ENCODE measurements at places on chromosomes 16 and 17.

- DNase-seq = no peak
These were observed 48.3 kb upstream of the BAHCC1 start for GRCh38 chr17:81346908-81347349.

- no peak for DNase-seq
These were observed 24.5 kb downstream of the RNF135 start for GRCh38 chr17:30995347-30995746.

DNA sequence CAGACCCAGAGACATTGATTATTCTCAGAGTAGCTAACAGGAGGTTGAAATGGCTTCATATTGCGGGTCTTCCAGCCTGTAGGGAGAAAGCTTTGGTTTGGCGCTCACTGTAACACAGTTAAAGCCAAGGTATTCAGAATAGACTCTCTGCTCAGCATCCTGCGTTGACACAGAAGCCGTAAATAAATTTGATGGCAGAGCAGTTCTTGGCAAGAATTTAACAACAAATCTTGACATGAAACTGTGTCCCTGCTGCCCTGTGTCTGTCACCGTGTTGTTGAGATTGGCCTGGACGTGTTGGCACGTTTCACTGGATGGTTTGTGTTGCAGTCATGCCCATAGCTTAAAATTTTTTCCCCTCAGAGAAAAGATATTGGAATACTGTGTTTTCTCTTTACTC lies 359.6 kb downstream of the SNX29 start:
- DNase-seq = no peak

GRCh38 chr16:65414284-65414984 lies 292.6 kb upstream of the CDH11 start:
- DNase-seq = no peak

GRCh38 chr17:64964796-64965195 lies 45.5 kb upstream of the LRRC37A3 start:
- no peak for DNase-seq

DNA sequence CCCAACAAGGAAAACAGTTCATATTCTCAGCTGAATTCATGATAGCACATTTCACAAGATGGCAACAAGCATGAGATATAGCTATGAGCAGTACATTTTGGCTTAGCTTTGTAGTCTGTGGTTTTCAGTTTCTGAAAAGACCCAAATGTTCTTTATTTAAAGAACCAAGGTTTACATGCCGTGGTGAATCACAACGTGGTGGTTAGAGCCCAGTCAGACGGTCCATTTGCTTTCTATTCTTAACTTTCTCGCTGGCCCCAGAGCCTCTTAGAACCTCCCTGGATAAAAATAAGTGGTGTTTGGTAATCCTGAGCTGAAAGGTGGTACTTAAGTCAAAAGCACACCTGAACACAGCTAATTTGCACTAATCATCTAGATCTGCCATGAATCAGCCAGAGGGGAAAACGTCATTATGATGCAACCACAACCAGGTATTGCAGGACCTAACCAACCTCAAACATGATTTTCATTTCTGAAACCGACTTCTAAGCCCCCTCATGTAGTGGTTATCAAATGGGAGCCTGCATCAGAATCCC lies 18.6 kb upstream of the HAPSTR1 start:
- DNase-seq = no peak

DNA sequence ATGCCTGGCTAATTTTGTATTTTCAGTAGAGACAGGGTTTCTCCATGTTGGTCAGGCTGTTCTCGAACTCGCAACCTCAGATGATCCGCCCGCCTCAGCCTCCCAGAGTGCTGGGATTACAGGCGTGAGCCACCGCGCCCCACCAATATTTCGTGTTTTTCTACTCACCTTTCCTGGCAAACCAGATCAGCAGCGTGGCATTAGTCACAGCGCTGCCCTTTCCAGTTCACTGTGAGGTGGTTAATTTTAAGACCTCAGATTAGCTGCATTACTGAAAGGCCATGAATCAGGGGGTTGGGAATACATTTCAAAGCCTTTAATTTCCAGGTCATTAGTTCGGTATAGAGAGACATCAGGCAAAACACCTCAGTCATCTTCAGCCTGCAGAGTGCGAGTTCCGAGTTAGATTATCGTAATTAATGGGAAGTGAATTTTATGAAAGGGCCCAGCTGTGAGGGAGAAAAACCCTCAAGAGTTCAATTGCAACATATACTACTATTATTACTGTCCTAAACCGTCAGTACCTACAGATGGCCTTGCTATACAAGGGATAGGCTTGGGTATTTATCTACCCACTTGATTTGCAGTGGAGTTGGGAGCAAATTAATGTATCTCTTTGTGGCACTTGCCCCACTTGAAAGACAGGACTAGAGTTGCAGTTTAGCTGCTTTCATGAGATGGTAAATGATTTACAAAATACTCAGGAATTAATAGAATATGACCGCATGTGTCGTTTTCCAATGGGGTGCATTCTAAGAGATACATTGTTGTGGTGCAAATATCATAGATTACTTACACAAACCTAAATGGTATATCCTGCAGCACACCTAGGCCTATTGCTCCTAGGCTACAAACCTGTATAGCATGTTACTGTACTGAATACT lies 2.1 kb upstream of the USP32 start:
- DNase-seq = no peak

GRCh38 chr17:42101513-42102292 lies 3.4 kb upstream of the ZNF385C start:
- DNase-seq = no peak

DNA sequence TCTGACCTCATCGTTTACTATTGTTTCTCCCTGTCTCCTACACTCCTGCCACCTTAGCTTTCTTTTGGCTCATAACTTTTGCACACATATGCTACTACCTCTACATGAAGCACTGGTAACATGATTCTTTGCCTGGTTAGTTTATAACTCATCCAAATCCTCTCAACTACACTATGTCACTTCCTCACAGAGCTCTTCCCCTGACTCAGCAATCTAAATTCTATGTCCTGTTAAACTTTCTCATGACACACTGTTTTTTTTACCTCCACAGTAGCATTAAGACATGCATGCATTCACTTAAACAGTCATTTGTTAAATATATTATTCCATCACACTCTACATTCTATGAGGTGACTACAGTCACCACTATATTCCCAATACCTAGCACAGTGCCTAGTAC lies 19.7 kb downstream of the APPBP2 start:
- no peak for DNase-seq

DNA sequence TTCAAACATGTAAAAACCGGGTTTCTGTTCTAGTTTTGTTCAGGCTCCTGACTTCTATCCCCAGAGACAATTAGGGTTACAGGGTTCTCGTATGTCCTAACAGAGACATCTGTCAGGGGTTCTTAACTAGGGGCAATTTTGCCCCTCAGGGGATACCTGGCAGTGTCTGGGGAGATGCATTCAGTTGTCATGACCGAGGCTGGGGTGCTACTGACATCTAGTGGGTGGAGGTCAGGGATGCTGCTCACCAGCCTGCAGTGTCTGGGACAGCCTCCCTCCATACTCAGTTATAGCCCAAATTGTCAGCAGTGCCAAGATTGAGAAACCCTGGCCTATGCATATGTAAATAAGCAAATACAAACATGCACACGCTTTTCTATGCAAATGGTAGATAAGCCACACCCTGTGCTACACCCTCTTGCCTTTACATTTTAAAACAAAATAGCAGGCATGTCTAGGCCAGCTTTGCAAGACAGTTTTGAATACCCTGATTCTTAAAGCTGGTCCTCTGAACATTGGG lies 37.4 kb downstream of the CLEC16A start:
- no peak for DNase-seq

DNA sequence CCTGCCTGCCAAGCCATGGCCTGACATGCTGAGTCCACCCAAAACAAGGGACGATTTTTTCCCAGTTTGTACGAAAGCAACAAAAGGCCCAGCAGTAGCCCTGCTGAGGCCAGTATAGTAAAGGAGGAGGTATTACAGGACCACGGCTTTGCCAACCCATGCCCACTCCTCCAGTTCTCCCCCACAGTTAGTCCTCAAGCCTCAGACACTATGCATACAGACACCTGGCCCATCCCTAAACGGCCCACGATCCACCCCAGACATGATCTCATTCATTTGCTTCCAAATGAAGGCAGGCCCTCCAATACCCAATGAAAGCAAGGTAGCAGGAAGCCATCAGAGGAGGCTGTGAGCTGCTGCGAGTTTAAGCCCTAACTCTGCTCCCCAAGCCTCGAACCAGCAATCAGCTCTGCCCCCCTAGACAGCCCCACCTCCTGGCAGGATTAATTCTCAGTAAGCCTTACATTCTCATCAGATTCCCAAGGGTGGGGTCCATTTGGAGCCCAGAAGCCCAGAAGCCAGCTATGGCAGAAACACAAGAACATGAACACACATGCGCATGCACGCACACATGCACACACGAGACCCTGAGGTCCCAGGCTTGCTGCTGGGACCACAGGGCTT lies 4.9 kb downstream of the HDAC5 start:
- no peak for DNase-seq

DNA sequence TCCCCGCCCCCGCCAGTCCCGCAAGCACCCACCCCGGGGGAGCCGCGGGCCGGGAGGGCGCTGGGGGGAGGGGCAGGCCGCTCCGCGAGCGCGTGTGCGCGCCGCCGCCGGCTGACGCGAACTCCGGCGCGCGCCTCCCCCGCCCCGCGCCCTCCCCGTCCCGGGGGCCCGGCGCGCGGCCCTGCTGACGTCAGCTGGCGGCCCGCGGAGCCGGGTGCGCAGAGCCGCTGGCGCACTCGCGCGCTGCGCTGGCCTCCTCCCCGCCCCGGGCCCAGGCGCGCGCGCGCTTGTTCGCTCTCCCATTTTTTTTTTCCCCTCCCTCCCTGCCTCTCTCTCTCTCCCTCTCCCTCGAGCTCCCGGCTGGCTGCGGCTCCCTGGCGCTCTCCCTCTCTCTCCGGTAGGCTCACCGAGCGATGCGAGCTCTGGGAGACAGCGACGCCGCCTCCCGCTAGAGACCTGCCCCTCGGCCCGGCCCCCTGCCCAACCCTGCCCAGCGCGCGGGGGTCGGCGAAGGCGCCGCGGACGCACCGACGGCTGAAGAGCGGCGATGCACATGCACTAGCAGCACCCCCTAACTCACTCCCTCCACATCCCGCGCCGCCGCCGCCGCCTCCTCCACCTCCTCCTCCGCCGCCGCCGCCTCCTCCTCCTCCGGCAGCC lies at the start of gene GNAO1:
Gene GNAO1 (plus strand): TSS at position 334 of the 660 bp plus-strand sequence. CDS start 747 bp downstream, outside the sequence.
- DNase-seq = no peak

GRCh38 chr17:44108440-44109311 lies 14.8 kb downstream of the HDAC5 start:
- DNase-seq = no peak

- no peak for DNase-seq
These were observed 5.5 kb upstream of the CACNG5 start for GRCh38 chr17:66829386-66829864.

DNA sequence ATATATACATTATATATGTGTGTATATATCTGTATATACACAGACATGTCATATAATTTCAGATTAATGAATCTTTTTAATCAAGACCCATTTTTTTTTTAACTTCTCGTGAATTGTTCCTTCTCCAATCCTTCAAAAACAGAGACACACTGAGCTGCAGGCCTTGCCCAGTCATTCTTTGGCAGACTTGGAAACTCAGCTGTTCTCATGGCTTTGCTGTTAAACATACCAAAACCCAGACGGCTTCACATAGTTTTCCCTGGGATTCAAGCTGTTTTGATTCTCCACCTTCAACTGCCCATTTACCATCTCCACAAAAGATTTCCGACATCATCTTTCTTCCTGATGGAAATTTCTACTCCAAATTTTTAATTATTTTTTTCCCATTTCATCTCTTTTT lies 148.7 kb downstream of the KCNJ2 start:
- no peak for DNase-seq

- no peak for DNase-seq
These were observed 298.9 kb upstream of the IRX5 start for GRCh38 chr16:54631782-54632181.

DNA sequence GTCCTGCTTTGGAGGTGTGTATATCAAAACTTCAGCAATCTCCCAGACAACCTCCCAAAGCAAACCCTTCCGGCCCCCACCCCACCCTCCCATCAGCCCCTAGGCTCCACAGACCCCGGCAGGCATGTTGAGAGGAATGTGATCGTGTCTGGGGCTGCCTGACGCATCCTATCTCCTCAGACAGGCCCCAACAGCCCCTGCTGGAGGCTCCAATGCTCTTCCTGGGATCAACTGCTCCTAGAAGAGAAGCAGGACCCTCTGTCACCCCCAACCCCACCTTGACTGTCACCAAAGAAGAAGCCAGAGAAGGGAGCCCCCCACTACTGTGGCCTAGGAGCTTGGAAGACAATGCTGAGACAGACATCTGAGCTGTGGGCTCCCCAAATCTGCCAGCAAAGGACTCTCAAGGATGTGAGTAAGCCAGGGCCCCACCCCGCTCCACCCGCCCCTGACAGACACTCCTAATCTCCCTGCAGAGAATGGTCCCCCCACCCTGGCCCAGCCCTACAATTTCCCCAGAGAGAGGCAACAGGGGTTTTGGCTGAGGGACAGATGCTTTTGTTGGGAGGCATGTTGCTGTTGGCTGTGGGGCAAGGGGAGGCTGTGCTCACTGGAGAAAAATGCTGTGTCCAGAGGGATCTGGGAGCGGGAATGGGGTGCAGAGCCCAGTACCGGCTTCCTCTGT lies 1.6 kb upstream of the KRT14 start:
- no peak for DNase-seq

DNA sequence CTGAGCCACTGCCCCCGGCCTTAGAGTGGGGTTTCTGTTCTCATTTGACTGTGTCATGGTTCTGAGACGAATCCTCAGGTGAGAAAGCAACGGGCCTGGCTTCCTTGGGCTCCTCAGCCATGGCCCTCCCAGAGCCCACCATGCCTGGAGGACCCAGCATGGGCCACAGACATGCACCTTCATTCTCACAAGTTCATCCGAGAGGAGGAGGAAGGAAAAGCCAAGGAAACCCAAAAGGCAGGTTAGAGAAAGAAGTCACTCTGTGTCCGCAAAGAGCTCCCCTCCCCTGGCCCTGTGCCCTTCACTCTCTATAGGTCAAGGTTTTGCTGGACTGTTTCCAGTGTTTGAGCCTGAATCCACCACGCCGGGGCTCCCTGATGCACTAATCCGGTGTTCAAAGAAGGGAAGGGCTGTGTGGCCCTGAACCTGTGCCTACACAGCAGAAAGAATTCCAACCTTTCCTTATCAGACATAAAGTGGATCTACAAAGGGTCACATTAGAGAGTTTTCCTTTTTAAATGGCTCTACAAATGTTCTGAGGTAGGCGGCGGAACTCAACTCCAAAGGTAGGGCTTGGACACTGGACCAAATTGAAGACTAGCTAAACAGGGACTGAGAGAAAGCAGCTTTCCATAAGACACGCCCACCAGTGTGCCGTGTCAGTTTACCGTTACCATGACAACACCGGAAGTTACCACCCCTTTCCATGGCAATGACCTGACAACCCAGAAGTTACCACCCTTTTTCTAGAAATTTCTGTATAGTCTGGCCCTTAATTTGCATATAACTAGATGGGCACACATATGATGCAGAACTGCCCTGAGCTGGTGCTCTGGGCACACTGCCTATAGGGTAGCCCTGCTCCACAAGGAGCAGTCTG lies 15.9 kb upstream of the PECAM1 start:
- DNase-seq = no peak

DNA sequence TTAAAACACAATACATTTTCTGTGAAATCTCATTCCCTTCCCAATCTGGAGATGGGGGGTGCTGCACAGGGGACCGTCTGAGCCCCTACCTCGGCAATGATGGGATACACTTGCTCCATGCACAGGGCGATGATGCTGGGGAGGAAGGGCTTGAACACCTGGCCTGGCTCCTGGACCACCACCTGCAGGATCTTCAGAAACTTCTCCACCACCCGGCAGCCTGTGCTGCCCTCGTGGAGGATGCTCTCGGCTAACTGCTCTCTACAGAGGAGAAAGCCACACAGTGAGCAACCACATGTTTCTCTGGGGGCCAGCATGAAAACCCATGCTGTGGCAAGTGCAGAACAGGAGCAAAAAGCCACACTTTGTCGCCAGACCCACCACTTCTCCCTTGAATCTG lies 42.4 kb upstream of the GSG1L start:
- DNase-seq = no peak
